ENCODE measurements at places on chromosomes 1 and 21.

GRCh38 chr1:93723110-93723509 lies 41.5 kb upstream of the BCAR3 start:
- H3K4me1 ChIP-seq: no peaks in the 10 kb centered on the region
- H3K27me3 ChIP-seq: no peaks in the 10 kb centered on the region
- H3K27ac ChIP-seq: no peak overlapping the region
- H3K4me3 ChIP-seq: no peak overlapping the region

DNA sequence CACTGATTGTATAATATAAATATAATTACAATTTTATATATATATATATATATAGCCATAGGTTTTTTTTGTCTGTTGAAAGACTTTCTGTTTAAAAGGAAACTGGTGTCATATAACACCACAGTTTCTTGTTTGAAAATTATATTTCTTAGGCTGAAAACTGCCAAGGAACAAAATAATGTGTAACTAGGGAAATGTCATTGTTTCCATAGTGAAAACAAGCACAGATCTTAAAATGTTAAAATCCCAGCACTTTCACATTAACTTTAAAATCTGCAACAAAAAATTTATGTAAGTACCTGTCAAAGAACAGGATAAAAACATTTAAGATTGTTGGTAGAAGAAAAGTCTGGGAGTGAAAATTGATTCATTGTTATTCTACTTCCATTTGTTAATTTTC lies 104.2 kb downstream of the ATP6V1G3 start:
- H3K27ac ChIP-seq: no peak overlapping the region
- H3K4me3 ChIP-seq: no peak overlapping the region
- no peak for DNase-seq
- H3K27me3 ChIP-seq: peaks cover 2% of the 10 kb centered on the region
- no peaks in the 10 kb centered on the region for H3K4me1 ChIP-seq

DNA sequence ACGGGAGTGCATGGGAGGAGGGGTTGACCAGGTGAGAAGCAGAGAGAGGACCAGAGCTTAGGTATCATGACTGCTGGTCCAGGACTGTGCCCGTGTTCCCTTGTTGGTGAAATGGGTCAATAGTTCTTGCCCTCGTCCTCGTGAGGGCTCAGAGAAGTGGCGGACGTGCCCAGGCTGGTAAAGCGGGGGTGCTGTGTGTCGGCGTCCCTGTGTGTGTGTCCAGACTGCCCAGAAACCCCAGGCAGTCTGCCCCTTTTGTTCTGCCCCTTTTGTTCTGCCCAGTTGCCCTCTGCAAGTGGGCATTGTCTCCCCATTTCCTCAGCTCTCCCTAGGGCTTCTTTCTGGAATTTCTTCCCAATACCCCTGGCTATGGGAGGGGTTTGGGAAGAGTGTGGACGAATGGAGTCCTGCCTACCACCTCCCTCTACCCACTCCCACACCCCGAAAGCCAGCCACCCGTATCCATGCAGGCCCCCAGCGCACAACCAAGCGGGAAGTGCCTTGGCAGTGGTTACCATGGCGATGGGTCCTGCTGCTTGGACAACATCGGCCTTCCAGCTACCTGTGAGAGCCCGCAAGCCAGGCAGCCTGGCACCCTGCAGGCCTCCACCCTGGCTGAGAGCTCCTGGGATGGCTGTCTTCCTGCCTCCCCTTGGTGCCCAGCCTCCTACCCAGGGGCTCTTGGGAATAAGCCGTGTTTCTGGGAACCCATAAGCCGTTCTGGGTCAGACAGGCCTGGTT lies 34.7 kb downstream of the ACOT11 start:
- H3K4me1 ChIP-seq: no peaks in the 10 kb centered on the region
- no peaks in the 10 kb centered on the region for H3K36me3 ChIP-seq
- no peak overlapping the region for H3K4me3 ChIP-seq
- no peak overlapping the region for H3K27ac ChIP-seq
- no peaks in the 10 kb centered on the region for H3K27me3 ChIP-seq

DNA sequence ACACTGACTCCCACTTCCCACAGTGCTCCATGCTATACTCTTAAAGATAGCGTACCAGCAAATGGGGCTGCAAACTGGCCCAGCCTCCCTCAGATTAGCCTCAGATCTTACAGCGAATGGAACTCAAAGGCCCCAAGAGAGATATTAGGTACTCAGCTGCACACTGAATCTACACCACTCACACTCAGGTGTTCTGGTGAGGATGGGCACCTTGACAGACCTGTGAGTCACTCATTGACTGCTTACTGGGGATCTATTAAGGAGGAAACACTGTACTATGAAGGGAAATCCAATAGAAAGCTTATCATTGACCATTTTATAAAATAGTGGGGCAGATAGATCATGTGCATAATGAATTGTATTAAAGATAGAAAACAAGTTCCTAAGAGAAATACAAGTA lies 164.3 kb upstream of the ATP1B1 start:
- no peaks in the 10 kb centered on the region for H3K4me1 ChIP-seq
- peaks cover 14% of the 10 kb centered on the region for H3K27me3 ChIP-seq

DNA sequence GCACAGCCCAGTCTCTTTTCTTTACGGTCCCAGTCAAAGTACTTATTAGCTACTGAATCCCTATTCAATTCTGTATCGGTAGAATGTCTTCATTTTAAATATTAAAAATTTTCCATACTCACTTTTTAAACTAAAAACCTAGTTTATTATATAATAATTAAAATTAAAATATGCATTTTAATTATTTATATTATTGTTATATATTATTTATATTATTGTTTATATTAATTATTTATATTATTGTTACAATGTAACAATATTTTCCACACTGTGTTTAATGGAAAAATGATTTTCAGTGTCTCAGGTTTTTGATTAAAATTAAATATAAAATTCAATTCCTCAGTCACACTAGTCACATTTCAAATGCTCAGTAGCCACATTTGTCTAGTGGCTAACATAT lies 18.2 kb upstream of the PPP2R5A start:
- H3K4me3 ChIP-seq: no peak overlapping the region
- no peak for DNase-seq
- H3K4me1 ChIP-seq: peaks cover 7% of the 10 kb centered on the region
- no peak overlapping the region for H3K27ac ChIP-seq

DNA sequence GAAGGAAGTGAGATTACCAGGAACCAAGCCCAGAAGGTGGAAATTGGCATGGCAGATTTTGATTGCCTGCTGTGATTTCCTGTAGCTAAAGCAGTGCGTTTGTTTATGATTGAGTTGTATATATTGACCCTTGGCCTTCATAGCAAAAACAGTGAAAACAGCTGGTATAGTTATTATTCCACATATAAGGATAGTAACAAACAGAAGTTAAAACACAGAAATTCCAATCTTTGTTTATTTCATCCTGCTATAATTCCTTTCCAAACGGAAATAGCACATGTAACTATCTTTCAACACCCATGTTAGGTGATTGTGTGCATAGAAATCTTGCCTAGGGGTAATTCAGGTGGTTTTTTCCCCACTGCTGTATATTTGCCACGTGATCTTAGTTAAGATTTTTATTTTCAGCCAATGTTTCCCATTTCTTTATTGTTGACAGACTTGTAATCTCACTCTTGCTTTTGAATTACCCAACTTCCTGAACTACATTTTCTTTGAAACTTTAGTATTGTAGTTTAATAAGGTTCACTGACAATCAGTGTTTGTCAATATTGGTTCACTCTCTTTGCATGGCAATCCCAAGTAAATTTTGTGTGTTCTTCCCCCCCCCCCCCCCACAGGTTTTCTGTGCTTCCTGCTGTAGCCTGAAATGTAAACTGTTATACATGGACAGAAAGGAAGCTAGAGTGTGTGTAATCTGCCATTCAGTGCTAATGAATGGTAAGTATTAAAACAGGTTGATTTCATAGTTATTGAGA lies 102.7 kb downstream of the CC2D1B start:
- no peak overlapping the region for H3K4me3 ChIP-seq
- H3K27me3 ChIP-seq: no peaks in the 10 kb centered on the region
- no peaks in the 10 kb centered on the region for H3K36me3 ChIP-seq

- H3K4me3 ChIP-seq: no peak overlapping the region
- H3K27me3 ChIP-seq: no peaks in the 10 kb centered on the region
- no peaks in the 10 kb centered on the region for H3K4me1 ChIP-seq
- no peak overlapping the region for H3K27ac ChIP-seq
- no peaks in the 10 kb centered on the region for H3K36me3 ChIP-seq
- no peak for DNase-seq
Measured at GRCh38 chr1:239448911-239449310, 62.5 kb downstream of the CHRM3 start.

- no peaks in the 10 kb centered on the region for H3K27me3 ChIP-seq
- no peak for DNase-seq
- H3K27ac ChIP-seq: no peak overlapping the region
- no peak overlapping the region for H3K4me3 ChIP-seq
- peaks cover 15% of the 10 kb centered on the region for H3K4me1 ChIP-seq
- H3K36me3 ChIP-seq: no peaks in the 10 kb centered on the region
Measured at GRCh38 chr21:42921927-42922326, 3.5 kb downstream of the ERVH48-1 start.

- H3K27me3 ChIP-seq: no peaks in the 10 kb centered on the region
- H3K27ac ChIP-seq: no peak overlapping the region
- H3K4me3 ChIP-seq: no peak overlapping the region
- H3K4me1 ChIP-seq: no peaks in the 10 kb centered on the region
Measured at GRCh38 chr1:3024019-3024418, 2.8 kb downstream of the ACTRT2 start.

DNA sequence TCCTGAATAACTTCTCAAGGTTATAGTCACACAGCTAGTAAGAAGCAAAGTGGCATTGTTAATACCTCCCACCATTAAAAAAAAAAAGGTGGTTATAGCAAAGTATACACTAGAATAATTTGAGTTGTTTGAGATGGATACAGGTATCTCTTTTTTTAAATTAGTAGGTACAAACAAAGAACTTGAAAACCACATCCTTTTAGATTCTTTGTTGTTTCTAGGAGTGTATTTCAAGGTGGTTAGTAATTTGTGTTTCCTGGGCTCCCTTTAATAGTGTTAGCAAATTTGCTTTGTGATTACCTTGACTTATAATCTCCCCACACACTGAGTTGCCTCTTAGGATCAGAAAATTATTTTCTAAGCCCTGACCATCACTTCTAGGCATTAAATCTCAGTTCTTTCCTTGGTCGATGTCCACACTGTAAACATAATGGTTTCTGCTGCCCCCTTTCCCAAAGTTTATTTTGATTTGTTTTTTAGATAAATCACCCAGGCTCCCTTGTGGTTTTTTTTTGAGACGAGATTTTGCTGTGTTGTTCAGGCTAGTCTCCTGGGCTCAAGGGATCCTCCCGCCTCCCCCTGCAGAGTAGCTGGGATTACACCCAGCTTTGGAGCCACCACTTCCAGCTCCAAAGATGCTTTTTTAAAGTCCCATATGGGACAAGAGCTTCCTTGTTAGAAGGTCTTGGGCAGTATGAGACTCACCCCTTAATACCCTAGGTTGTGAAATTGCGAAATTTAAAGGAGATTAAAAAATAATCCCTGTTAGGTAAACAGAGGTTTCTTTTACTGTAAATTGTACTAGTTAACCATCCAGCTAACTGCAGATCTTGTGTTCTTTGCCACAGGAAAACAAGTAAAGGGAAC lies 6.2 kb downstream of the AKIRIN1 start:
- peak overlapping the region; percentile 15 for H3K4me3 ChIP-seq
- H3K36me3 ChIP-seq: peaks cover 52% of the 10 kb centered on the region
- H3K27ac ChIP-seq: peak overlapping the region; percentile 80

DNA sequence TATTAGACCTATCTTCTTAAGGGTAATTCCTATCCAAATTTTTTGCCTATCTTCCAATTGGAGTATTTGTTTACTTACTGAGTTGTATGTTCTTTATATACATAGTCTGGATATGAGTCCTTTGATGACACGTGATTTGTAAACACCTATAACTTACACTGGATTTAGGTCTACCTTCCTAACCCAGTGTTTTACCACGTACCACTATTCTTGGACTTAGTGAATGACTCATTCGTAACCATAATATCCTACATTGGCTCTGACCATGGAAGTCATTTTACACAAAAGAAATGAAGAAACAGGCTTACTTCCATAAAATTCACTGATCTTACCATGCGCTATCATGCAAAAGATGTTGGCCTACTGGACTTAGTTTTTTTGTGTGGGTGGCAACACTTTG lies 23.9 kb upstream of the ZZZ3 start:
- H3K27me3 ChIP-seq: no peaks in the 10 kb centered on the region
- H3K27ac ChIP-seq: no peak overlapping the region
- H3K4me1 ChIP-seq: no peaks in the 10 kb centered on the region
- no peak for DNase-seq
- H3K36me3 ChIP-seq: peaks cover 32% of the 10 kb centered on the region

DNA sequence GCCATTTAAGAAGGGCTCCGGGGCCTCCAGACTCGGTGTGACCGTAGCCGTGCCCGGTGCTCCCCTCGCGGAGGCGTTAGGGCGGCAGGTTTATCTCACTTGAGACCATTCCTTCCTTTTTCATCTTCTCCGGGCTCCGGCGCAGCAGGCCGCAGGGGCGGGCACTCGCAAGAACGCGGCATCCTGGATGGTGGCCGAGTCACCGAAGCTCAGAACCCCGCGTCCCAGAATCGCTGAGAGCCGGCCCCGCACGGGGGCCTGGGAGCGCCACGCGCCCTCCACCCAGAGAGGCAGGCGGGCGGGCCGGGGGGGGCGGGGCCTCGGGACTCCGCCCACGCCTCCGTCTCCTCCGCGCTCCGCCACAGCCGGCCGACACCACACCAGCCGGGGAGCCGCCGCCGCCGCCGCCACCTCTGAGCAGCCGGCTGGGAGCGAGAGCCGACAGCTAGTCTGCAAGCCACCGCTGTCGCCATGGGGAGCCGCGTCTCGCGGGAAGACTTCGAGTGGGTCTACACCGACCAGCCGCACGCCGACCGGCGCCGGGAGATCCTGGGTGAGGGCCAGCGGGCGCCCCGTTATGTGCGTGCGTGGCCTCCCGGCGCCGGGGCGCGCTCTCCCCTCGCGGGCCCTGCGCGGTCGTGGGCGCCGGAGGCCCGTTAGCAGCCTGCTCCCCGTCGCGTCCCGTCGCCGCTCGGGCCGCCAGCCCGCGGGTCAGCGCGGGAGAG lies at the start of gene DEGS1:
TSS of gene DEGS1 (plus strand) at position 375 of the 725 bp plus-strand sequence. CDS start at position 472, 97 bp downstream.
- peak; percentile 87 for DNase-seq
- H3K4me1 ChIP-seq: peaks cover 51% of the 10 kb centered on the region
- no peaks in the 10 kb centered on the region for H3K27me3 ChIP-seq
- H3K4me3 ChIP-seq: peak within 1 kb of the TSS; percentile 97
- peak within 1 kb of the TSS; percentile 91 for H3K27ac ChIP-seq

DNA sequence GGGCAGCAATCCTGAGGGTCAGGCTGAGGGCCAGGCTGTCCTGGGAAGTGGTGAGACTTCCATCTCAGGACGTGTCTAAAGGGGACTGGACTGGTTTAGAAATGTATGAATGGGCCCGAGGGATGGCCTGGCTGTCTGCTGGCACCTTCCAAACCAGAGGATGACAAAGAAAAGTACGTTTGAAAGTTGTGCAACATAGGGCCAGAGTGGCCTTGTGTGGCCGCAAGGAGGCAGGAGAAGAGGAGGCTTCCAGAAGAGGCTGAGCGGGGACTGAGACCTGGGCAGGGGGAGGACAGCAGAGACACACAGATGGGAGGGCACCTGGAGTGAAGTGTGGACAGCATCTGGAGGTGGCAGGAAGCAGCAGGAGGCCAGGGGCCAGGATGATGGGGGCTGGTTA lies 2.6 kb upstream of the SYTL1 start:
- H3K36me3 ChIP-seq: peaks cover 8% of the 10 kb centered on the region
- peaks cover 30% of the 10 kb centered on the region for H3K4me1 ChIP-seq
- H3K27me3 ChIP-seq: no peaks in the 10 kb centered on the region
